ENCODE measurements at places on chromosomes 2 and 18.

- no peak for DNase-seq
Measured at GRCh38 chr2:202577250-202578183, 57.3 kb upstream of the FAM117B start.

DNA sequence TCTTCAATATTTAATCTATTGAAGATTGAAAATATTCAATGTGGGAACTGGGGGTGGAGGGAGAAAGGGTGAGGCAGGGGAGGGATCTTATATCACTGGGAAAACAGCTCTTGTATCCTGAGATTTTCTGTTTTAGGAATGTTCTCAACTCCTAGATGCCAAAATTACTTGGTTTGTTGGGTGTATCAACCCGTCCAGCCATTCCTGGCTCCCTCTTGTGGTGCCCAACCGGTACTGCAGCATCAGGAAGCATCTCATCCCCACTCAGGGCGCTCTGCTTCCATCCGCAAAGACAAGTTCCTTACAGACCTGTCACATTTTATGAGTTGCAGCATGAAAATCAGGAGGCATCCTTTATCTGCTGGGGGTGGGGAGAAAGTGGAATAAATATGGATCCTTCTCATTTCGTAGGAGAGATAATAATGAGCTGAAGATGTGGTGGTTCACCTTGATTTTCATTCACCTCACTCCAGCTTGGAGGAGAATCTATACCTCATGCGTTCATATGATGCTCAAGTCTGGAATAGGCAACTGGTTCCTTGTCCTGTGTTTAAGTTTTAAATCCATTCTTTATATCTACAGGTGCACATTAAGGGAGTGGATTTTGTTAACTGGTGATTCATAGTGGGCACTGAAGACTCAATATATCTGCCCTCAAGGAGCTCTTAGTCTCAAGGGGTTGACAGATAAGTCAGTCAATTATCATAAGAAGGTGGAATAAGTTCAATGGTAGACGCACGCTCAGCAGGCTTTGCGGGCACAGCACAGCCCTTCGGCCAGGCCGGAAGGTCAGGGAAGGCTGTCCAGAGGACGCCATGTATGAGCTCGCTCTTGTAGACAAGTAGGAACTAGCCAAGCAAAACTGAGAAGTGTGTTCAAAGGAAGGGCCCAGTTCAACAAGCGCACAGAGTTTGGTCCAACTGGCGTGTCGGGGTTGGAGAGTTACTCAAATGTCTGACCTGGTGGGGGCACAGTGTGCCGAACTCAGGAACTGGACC, 127.3 kb downstream of the RNF144A start:
- peak; percentile 42 for DNase-seq

DNA sequence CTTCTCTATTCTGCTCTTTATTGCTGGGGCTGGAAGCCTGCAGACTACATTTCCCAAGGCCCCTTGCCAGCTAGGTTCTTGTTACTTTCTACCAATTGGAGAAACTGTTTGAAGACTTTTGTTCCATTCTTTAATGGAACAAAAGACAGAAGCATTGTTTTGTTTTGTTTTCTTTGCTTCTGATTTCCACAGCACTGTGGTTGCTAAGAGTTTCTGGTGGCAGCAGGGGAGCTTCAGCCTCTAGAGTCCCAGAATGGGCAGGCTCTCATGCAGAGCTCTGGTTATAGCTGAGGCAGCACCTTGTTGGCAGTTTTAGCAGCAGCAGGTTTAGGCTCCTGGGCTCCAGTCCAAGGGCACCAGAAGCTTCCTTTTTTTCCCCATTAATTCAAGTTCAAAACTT, 234.3 kb downstream of the ETAA1 start:
- no peak for DNase-seq

- no peak for DNase-seq
Measured at GRCh38 chr2:45072064-45072861, 63.0 kb upstream of the SIX2 start.

DNA sequence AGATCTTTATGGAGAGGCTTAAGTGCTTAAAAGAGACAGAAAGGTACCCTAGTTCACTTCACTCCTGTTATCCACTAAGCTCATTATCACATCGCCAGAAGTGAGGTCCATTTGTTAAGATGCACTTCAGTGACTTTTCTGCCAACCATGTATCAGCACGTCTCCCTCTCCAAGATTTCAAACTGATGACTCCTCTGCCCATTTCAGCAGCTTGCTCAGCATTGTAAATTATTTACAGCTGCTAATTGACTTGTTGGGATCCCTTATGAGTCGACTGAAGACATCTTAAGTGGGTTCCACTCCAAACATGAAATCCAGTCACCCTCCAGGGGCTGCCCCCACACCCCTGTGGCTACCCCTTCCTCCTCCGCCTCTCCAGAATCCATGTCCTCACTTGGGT, 37.3 kb downstream of the DIPK1C start:
- no peak for DNase-seq

GRCh38 chr18:46639386-46639785, 17.6 kb downstream of the LOXHD1 start:
- no peak for DNase-seq

GRCh38 chr18:12658426-12659138, 675 bp upstream of the SPIRE1 start:
- peak; percentile 22 for DNase-seq

GRCh38 chr18:50790241-50790640, 29.6 kb downstream of the MRO start:
- DNase-seq: no peak

DNA sequence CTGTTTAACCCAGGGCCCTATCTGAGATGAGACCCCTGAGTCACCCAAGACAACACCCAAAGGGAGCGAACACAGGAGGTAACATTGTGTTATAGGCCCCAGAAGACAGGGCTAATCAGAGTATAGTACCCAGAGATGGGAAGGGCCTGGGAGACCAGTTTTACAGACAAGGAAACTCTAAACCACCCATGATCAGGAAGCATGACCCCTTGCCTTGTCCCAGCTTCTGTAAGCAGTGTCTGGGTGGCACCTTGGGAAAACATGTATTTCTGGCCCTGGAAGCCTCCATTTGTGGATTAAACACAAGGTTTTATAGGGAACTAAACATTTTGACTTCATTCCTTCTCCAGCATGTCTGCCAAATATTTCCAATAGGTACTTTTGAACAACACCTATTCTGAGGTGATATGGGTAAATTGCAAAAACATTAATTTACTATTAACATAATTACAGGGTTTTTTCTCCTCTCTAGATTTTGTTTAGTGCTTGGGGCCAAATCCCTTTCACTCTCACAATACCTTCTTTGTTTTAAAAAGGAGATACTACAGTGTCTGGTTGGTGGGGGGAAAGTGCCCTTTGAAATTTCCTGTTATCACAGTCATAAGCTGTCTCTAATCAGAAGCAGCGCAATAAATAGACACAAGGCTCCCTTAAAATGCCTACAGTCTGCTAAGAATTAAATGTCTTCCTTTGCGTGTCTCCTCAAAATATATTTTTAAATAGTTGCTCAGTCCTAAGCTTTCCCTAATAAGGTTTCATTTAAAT, 341.1 kb downstream of the BCL11A start:
- no peak for DNase-seq

- DNase-seq: no peak
Measured at GRCh38 chr2:240184656-240185055, 44.2 kb upstream of the OTOS start.

Measured in fibroblast of skin of right quadriceps (primary cell).